Activated CD4-positive, CD25-positive, alpha-beta regulatory T cell treated with anti-CD3 and anti-CD28 coated beads, Interleukin-2, amount 50 U/mL, for 16 hours (primary cell): ENCODE measurements at places on chromosomes 12 and 14.

DNA sequence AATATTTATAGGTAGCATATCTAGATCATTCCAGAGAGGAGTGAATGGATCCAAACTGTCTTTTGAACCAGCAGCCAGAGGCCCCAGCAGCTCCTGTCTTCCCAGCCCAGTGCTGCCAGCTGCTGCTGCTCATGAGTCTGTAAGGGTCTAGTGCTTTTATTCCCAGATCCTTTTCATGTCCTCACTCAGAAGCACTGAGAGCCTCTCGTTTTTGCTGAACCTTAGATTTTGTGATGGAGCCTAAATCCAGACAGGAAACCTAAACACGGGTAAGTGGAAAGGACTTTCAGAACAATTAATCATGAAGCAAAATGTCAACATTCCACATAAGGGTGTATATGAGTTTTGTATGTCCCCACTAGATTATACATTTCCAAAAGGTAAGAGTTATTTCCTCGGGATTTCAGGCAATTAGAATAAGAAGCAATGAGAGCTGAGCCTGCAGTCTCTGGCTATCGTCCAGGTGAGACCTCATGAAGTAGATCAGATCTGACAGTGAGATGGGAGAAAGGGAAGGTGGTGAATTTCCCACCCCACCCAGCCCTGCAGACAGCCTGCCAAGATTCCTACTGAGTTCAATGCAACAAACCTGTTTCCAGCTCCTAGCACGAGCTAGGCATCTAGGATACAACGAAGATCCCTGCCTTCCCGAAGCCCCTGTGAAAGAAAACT lies 84.4 kb downstream of the NINJ2 start:
- no peak for DNase-seq

DNA sequence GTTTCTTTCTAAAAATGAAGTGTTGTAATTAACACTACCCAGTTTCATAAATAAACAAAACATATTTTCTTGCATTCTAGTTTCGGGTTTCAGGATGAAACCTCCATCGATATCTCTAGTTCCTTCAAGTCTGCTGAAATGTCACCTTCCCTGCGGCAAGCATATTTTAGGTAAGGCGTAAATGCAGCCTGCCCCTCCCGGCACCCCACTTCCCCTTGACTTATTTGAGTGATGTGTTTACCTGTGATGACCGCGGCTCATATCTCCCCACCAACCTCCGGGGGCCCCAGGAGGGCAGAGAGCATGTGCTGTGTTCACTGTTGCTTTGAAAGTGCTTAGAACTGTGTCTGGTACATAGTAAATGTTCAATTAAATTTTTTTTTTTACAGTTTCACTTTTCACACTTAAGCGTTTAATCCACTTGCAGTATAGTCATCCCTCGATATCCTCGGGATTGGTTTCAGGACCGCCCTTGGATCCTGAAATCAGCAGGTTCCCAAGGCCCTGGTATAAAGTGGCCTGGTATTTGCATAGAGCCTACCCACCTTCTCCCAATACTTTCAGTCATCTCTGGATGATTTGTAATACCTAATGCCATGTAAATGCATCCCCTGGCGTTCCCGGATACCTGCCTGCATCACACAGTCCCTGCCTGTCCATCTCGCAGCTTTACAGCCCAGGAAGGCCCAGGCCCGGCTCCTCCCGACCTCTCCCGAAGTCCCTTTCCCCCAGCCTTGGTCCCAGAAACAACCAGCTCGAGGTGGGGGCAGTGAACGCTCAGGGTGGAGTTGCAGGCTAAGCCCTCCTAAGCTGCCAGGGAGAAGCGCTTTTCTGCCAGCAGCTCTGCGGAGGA lies 40.2 kb upstream of the FBRSL1 start:
- no peak for DNase-seq

DNA sequence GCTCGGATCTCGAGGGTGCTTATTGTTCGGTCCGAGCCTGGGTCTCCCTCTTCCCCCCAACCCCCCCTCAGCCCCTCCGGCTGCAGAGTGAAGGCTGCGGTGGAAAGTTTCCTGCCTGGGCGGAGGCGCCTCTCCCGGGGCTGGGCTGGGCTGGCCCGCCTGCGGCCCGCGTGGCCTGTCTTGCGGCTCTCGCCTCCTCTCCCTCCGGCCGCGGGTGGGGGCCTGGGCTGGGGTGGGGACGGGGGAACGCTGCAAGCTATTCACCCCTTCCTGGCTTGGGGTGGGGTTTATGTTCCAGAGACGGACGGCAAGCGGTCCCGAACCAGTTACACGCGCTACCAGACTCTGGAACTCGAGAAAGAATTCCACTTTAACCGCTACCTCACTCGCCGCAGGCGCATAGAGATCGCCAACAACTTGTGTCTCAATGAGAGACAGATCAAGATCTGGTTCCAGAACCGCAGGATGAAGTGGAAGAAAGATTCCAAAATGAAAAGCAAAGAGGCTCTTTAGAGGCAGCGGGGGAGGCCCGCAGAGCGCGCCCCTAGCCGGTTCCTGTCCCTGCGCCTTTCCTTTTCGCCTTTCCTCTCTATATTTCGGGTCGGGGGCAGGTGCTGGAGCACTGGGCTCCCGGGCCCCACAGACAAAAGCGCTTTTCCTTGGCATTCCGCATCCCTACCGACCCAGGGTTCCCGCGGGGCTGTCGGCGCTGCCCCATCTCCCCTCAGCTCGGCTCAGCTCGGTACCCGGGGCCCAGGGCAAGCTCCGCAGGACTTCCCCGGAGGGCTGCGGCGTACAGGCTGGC lies 1.3 kb downstream of the HOXC5 start:
- DNase-seq = no peak

GRCh38 chr12:94551810-94552209 lies 92.1 kb upstream of the CEP83 start:
- DNase-seq = no peak

GRCh38 chr14:20618271-20618749 lies 23.2 kb downstream of the OR6S1 start:
- no peak for DNase-seq

DNA sequence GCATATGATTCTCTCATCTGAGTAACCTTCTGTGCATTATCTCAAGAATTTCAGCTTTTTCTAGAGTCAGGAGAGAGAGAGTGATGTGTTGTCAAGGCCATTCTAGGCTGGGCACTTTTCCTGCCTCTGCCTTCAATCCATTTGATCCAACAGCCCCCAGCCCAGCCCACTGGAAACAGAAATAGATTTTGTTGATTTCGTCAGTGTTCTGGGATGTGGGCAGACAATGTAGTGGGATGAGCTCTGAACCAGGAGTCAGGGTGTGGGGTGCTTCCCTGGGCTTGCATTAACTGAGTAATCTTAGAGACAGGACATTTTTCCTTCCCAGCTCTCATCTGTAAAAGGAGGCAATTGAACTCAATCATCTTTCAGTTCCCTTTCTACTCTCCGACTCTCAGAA lies 42.5 kb upstream of the RPH3A start:
- DNase-seq = no peak

DNA sequence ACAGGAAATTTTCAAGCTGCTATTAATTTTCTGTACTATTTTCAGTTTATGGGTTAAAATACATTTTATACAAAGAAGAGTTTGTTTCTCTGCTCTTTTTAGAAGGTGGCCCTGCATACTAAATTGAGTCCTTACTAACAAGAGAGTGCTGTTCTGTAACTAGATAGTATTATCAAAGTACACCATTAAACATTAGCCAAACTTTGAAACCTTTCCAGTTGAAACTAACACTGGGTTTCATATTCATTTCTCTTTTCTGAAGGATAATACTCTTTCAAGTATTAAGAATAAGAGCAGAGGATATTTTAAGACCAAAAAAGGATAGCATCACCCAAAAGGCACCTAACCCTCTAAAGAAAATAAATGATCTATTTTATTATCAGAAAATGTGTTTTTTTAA lies 47.2 kb downstream of the PEBP1 start:
- no peak for DNase-seq

GRCh38 chr12:52418576-52419110 lies 12.5 kb upstream of the KRT82 start:
- DNase-seq = no peak

GRCh38 chr12:67988601-67989021 lies 636 bp upstream of the IFNG-AS1 start:
- DNase-seq = no peak

- DNase-seq = no peak
These were observed 114.3 kb upstream of the RPH3A start for GRCh38 chr12:112677050-112677765.

DNA sequence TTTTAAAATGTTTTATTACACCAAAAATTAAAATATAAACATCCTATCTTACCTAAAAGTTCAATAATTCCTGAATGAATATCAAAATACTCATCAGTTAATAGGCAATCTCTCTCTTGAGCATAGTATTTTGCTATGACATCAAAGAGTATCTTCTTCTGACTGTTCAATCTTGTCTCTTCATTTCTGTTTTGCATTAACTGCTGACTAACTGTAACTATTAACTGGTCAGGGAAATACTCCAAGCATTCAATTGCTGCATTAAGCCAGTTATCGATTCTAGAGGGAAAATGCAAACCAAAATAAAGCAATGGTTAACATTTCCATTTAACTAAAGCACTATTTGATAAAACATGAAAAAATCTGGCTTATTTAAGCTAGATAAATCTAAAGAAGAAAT lies 13.4 kb downstream of the DEPDC4 start:
- no peak for DNase-seq

- DNase-seq = no peak
These were observed 39.8 kb upstream of the HMGA2 start for GRCh38 chr12:65784289-65785015.

DNA sequence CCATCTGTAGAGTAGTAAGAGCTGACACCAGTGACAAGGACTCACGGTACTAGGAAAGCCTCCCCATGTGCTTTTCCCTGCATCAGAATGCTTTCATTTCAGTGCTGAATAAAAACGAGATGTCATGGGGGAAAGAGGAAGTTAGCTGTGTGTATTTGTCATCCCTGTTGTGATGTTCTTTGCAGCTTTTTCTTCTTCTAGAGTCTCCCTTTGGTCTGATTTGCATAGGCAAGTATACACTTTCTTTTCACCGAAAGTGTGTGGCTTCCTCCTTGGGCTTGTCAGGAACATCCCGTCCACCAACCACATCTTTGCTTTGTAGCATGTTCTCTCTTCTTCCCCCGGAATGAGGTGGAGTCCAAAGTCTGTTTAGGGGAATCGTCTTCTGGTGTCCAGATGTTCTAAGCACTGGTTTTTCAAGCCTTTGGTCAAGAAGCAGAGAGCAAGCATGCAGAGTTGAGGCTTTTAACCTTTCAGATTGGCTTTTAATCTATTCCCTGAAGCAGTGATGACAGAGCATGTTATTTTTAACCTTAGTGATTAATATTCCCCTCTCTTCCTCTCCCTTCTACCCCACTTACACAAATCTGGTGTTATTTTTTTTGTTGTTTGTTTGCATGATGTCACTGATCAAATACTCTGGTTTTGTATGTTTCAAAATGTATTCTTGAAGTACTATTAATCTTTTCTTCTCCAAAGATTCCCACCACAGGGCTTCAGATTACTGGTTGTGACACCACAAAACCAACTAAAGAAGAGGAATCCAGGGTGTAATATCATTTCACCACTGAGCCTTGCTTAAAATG lies 163.4 kb downstream of the SAMD4A start:
- no peak for DNase-seq

GRCh38 chr12:77033658-77034536 lies 31.5 kb downstream of the E2F7 start:
- DNase-seq = no peak

- DNase-seq = no peak
These were observed 571.3 kb upstream of the TBX3 start for GRCh38 chr12:115255257-115255656.
